ENCODE measurements at places on chromosomes 11 and 22. TPM values are rescaled to one million over a fixed set of nuclear protein-coding genes. Genes with fewer than 3 reads are reported as not detected.
A peak's percentile ranks its signal among the peaks of the same experiment; 100 is the strongest.

DNA sequence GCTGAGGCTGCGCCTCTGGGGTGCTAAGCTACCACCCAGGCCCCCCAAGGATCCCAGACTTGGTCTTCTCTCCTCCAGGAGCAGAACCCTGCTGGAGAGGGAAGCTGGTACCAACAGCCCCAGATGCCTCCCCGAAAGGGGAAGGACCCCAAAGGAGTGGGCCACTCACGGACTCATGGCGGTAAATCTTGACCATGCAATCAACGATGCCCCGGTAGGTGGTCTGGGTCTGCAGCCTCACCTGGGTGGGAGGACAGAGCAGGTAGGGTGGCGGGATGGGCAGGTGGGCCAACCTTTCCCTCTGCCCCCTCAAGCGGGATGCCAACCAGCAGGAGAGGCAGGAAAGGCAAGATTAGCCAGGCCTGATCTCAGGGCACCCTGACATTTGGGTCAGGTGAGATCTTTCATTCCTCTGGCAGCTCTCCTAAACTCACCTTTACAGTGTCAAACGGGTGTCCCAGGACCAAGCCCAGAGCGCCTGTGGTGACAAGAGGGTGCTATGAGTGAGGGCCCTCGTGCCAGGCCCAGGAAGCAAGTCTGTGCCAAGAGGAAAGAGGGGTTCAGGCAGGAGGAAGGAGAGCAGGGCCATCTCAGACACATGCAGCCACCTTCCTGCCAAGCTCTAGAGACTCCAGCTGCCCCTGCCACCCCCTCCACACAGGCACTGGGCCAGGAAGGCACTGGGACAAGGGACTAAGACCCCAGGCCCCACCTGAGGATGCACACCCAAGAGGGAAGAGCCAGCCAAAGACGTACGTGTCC is 2.6 kb downstream of the SLC25A45 start:
- DNase-seq: no peak

DNA sequence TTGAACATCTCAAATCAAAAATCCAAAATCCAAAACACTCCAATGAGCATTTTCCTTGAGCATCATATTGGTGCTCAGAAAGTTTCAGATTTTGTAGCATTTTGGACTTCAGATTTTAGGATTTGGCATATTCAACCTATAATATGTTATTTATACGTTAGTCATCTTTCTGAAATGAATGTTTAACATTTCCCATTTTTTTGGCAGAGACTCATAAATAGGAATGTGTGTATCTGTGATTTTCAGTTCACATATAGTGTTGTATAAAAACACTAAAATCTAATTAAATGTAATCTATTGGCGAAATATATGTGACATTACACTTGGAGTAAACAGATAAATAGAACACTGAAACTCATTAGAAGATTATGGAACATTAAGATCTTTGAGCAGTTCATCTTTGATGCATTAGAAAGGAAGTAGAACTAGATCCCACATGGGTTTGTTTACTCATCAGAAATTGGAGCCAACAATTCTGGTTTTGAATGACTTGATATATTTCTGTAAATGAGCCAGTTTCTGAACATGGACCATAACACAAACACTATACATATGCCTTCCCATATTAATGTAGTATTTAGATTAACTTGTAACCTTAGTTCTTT is 153.1 kb downstream of the UVRAG start:
- no peak for DNase-seq

GRCh38 chr22:30015846-30016245 is 64.4 kb upstream of the HORMAD2 start:
- no peak for DNase-seq

DNA sequence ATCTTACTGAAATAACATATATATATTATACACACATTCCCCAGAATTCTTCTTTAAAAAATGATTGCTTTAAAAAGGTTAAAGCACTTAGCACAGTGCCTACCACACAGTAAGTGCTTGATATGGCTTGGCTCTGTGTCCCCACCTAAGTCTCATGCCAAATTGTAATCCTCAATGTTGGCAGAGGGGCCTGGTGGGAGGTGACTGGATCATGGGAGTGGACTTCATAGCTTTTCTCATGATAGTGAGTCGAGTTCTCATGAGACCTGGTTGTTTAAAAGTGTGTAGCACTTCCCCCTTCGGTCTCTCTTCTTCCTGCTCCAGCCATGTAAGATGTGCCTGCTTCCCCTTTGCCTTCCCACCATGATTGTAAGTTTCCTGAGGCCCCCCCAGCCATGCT is 6.2 kb downstream of the CRYAB start:
- DNase-seq: no peak

- DNase-seq: no peak
Observed at GRCh38 chr22:50189849-50190181, 4.1 kb downstream of the TRABD start.

GRCh38 chr11:13216019-13216710 is 61.4 kb upstream of the BMAL1 start:
- DNase-seq: peak; percentile 50

GRCh38 chr11:84685149-84685548 is 942.0 kb downstream of the DLG2 start:
- no peak for DNase-seq

GRCh38 chr11:100990931-100991330 is 138.7 kb downstream of the PGR start:
- DNase-seq: no peak

DNA sequence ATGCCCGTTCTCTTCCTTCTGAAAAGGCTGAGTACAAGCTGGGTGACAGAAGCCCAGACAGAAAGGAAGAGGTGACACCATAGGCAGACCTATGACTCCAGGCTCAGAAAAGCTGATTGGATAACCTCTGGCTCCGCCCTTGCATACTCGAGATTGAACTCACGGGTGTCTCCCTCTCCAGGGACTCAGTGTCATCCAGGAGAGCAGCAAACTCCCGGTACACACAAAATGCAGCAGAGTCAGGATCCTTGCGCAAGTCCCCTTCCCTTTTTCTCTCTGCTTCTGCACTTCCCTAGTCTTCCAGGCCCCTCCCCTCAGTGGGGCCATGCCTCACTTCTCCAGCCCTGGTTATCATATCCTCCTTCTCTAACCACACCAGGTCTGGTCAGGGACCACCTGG is 9.8 kb downstream of the SCN4B start:
- DNase-seq: peak; percentile 38

DNA sequence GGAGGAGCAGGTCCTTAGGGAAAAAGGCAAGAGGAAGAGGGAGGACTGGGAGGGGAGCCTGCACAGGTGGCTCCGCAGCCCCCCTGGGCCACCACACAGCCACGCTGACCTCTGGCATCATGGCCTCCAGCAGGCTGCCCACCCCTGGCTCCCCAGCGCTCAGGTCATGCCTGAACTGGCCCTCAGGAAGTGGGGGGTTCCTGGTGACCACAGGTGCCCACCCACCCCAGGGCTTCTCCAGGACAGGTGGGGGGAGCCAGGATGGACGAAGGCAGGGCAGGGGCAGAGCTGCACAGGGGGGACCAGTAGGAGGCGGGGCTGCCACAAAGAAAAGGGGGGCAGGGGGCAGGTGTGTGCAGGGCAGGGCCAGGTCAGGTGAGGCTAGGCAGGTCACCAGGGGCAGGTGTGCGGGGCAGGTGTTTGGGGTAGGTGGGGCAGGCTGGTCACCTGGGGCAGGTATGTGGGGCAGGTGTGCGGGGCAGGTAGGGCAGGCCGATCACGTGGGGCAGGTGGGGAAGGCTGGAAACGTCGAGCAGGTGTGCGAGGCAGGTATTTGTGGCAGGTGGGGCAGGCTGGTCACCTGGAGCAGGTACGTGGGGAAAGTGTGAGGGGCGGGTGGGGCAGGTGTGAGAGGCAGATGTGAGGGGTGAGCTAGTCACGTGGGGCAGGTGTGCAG is 997 bp downstream of the DEAF1 start:
- no peak for DNase-seq

- DNase-seq: peak; percentile 25
Observed at GRCh38 chr22:31206896-31207687, 5.0 kb upstream of the LIMK2 start.

DNA sequence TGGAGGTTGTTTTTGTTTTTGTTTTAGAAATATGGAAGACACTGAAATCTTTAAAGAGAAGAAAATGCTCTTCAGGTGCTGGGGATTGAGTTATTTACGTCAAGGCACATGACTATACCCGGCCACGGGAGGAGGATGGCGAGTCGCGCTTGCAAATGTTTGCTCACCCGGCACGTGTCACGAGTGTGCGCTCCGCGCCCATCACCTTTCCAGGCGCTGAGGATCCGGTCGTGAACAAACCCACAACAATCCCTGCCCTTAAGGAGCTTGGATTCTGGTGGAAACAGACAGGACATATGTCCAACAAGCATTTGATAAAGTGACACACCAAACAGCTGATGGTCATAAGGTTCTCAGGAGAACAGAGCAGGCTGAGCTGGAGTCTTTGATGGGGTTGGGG is 715.5 kb downstream of the BRD1 start:
- DNase-seq: no peak

DNA sequence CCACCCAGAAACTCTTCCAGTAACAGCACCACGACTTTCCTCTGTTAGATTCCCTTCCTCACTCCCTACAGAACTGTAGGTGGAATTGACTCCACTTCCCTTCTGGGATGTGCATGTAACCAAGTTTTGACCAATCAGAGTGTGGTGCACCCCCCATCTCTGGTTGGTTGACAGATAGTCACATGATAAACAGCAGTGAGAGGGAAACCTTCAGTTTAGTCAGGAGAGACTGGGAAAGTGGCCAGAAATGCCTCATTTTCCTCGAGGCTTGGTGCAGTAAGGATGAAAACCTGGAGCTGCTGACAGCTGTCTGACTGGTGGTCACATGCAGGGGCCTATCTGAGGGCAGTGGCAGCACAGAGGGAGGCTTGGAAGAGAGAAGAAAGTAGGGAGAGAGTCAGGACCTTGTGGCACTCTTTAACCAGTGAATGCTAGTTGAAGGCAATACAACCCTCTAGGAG is 67.3 kb upstream of the GRK3 start:
- DNase-seq: no peak

Gene HTATIP2
- 42.8 TPM for total RNA-seq

Gene DEFB131B
- not detected for total RNA-seq

Gene A4GALT
- 0.38 TPM for total RNA-seq

Gene TRAPPC4
- total RNA-seq: 71.4 TPM

Gene MIOX
- total RNA-seq: 0.29 TPM

Gene SOX10
- total RNA-seq: not detected

Gene CRACR2B
- 2.1 TPM for total RNA-seq

Gene OTOG
- not detected for total RNA-seq

Gene TOP3B
- total RNA-seq: 33.6 TPM

Gene HARBI1
- total RNA-seq: 3.3 TPM
